ENCODE measurements at places on chromosomes 16 and 17.

DNA sequence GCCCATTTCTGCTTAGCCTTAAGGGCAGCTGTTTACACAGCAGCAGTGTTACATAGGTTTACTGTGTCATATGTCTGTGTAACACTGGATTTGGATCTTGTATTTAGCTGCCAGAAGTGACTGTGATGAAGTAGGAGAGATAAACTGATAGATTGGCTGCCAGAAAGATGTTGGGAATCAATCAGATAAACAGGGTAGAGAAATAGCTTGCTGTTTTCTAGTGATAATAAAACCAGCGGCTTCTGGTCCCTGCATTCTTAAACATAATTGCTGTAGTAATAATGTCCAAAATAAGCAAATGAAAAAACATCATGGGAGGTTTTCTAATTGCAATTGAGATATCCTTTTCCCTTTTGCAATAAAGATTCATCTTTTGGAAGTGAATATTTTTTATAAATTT, 68.7 kb downstream of the AATF start:
- DNase-seq, result no peak

DNA sequence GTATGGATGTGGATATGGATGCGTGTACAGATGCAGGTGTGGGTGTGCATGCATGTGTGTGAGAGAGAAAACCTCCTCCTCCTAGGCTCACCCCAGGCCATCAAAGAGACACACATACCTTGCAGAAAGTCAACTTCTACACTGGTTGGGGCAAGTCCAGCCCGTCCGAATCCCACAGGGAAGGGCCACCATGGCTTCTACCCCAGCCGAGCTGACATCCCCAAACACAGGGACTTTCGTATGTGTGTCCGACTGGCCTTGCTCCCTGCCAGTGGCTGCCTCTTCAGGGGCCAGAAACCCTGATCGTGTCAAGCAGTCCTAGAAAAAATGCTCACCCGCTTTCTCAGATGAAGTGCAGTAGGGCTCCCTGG, 134.2 kb downstream of the XYLT1 start:
- no peak for DNase-seq

DNA sequence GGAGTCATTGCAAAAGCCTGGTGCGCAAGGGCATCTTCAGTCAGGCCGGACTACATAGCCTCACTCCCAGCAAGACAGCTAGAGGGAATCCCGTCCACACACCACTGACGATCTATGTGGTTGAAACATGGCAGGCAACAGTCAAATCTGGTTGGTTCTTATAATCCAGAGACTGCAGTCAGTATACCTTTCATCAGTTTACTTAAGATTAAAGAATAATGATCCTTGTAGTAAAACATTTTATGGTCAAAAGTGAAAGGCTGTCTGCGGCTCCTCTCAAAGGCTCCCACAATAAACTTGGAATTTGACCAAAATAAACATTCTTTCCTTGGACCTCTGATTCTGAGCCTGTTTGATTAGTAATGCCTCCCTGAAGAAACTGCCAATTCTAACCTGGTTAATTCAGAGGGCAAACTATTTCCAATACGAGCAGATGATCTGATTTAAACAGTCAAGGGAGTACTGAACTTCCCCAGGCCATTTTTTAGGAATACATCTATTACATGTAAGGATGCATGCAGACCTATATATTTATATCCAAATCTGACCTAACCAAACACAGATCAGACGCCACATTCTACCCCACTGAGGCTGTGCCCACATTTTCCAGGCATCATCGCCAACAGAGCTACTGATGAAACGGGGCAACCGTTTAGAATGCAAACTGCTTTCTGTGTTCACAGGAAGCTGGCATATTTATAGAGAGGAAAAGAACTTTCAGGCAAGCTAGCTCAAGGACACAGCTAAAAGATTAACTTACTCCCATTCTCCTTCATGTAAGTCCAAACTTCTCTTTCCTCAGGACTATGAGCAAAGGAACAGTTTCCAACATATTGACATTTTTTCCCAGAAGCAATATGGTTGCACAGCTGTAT, 15.3 kb upstream of the TXNDC11 start:
- DNase-seq, result no peak

DNA sequence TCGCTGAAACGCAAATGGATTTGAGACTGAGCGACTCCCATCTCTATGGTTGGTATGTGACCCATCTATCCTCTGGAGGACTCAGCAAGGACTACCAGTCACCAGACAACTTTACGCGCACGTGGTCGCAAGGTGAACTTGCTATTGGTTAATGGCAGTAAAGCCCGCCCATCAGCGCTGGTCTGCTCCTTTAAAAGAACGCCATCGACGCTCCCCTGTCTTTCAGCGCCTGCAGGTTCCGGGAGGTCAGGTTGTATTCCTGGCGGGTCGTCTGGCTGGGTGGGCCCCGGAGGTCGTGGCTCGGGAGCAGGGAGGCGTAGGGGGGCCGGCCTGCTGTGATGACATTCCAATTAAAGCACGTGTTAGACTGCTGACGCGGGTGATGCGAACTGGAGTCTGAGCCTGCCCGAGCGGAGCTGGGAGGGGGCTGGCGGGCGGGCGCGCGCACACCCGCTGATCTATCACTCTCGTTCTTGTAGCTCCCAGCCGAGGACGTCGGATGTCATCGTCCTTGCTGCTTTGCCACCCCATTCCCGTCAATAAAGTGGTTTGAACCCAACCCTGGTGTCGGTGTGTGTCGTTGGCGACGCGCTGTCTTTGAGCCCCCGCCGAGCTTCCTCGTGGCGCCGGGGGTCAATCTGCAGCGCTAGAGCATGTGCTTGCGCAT, 15.9 kb upstream of the ERN1 start:
- DNase-seq, result peak; percentile 99

- no peak for DNase-seq
Measured at GRCh38 chr16:471353-472198, 46.1 kb downstream of the RAB11FIP3 start.

GRCh38 chr16:84568066-84568465, 49.8 kb downstream of the COTL1 start:
- DNase-seq, result no peak

DNA sequence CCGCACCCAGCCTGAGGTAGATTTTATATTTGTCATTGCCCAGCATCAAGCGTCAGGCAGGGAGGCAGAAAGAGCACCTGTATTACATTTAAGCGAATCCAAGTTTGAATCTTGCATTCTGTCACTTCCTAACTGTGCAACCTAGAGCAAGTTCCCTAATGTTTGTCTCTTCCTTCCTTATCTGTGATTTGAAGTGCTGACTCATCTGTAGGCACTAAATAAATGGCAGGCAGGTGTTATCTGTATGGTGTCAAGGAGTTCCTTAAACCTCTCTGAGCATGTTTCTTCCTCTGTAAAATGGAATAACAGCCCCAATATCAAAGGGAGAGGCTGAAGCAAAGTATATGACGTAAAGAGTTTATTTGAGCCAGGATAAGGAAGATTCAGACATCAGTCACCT, 24.3 kb downstream of the GP2 start:
- no peak for DNase-seq
